ENCODE measurements at places on chromosomes 11 and 22. TPM values are rescaled to one million over a fixed set of nuclear protein-coding genes. Genes with fewer than 3 reads are reported as not detected.

GRCh38 chr22:28348613-28349609 lies 330.7 kb downstream of the TTC28 start:
- peaks cover 9% of the 10 kb centered on the region for H3K4me1 ChIP-seq
- H3K27ac ChIP-seq = no peak overlapping the region
- H3K36me3 ChIP-seq = no peaks in the 10 kb centered on the region
- no peaks in the 10 kb centered on the region for H3K27me3 ChIP-seq

The PNPLA2 gene
- 9.8 TPM for total RNA-seq

GRCh38 chr11:17496406-17496805 lies 19.8 kb upstream of the ABCC8 start:
- H3K4me3 ChIP-seq = no peak overlapping the region
- peak; percentile 36 for DNase-seq
- peaks cover 19% of the 10 kb centered on the region for H3K27me3 ChIP-seq
- no peak overlapping the region for H3K27ac ChIP-seq
- no peaks in the 10 kb centered on the region for H3K36me3 ChIP-seq

DNA sequence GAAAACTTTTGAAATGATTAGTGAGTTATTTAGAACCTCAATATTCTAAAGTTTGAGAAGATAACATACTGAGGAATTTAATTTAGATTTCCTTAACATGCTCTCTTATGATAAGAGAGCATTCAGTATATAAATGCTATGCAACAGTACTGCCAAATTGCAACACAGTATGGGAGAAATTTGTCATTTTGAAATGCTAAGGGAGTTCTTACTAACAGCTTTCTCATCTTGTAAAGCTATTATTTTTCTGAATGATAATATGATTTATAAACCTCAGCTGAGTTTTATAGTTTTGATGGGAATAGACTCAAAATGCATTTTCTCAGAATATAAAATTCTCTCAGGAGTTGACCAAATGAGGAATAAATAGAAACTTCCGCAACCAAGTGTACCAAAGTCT lies 108.4 kb downstream of the SPON1 start:
- peaks cover 20% of the 10 kb centered on the region for H3K4me1 ChIP-seq
- DNase-seq = no peak
- no peak overlapping the region for H3K27ac ChIP-seq
- no peaks in the 10 kb centered on the region for H3K27me3 ChIP-seq
- no peaks in the 10 kb centered on the region for H3K36me3 ChIP-seq

The SNX32 gene
- 0.16 TPM for total RNA-seq

GRCh38 chr11:285894-286220 lies 3.1 kb upstream of the PGGHG start:
- H3K27ac ChIP-seq = no peak overlapping the region
- H3K27me3 ChIP-seq = peaks cover 36% of the 10 kb centered on the region
- no peak for DNase-seq
- H3K4me1 ChIP-seq = peaks cover 15% of the 10 kb centered on the region

All from SJSA1 (cell line).